ENCODE measurements at places on chromosomes 3 and 15.

DNA sequence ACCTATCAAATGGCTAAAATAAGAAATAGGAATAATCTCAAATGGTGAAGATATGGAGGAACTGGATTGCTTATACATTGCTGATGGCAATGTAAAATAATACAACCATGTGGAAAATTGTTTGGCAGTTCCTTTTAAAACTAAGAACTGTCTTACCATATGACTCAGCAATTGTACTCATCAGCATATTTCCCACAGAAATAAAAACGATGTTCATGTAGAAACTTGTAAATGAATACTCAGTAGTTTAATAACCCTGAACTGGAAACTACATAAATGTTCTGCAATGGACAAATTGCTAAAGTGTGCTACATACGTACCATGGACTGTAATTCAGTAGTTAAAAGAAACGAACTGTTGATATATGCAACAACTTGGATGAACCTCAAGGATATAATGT is 253.9 kb upstream of the RBMS3 start:
- DNase-seq: no peak

DNA sequence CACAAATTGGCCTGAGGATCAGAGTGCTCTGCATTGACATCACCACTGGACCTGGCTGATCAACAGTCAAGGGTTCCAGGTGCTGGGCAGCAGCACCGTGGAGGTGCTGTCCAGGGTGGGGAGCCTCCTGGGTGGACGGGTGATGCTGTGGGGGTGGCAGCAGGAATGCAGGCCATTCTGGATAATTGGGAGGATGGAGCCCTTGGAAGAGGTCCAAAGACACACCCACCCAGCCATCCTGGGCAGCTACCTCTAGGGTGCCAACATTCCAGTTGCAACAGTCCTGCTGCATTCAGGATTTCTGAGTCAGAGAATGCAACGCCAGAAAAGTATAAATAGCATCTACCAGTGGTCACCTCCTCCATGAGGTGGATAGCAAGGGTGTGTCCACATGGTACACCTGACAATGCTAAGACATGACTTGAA is 26.8 kb downstream of the STARD5 start:
- DNase-seq: no peak

- DNase-seq: no peak
These were observed 260.7 kb downstream of the UBE2E2 start for GRCh38 chr3:23463791-23464190.

- no peak for DNase-seq
These were observed 2.4 kb downstream of the FAM219B start for GRCh38 chr15:74904190-74904805.

- DNase-seq: no peak
These were observed 244.0 kb downstream of the OCA2 start for GRCh38 chr15:27855137-27855536.

- DNase-seq: no peak
These were observed 35.1 kb downstream of the CTDSPL start for GRCh38 chr3:37896827-37897226.

DNA sequence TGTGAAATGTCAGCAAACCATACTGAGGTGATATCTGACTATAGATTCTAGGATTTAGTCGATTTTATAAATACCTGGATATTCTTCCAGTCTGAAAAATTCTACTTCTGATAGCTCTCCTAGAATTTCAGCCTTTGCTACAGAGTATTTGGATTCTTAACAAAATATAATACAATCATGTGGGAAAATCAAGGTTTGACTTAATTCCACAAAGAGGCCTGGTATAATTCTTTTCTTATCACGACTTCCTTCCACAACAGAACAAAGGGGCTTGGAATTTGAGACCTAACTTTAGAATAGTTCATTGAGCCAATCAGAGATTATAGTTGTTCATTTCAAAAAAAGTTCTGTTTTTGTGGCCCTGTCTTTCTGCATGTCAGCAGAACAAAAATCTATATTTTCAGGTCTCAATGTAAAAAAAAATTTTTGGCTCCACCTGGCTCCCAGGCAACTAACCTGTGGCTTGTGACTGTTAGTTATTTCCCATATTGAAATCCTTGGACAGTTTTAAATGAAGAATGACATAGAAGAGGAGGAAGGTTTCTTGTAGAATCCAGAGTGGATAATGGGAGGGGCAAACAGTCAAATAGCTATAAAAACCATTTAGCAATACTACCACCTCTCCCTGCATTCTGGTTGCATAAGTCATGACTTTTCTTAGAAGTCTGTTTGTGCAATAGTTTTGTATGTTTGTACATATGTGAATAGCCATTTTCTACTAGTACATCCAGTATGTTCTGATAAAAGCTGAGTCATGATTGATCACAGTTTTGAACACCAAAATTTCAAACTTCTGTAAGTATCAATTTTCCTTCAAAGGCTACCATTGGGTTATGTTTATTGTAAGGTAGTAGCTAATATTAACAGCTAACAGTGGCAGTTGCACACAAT is 4.0 kb downstream of the TM4SF1 start:
- no peak for DNase-seq

GRCh38 chr3:24264748-24265158 is 229.9 kb downstream of the THRB start:
- no peak for DNase-seq

- DNase-seq: no peak
These were observed 11.3 kb downstream of the CISH start for GRCh38 chr3:50600141-50600753.

- no peak for DNase-seq
These were observed 357.2 kb downstream of the GABRG3 start for GRCh38 chr15:27328186-27328585.

GRCh38 chr15:79957741-79958140 is 13.3 kb downstream of the BCL2A1 start:
- no peak for DNase-seq

GRCh38 chr15:69478259-69478781 is 25.7 kb downstream of the RPLP1 start:
- no peak for DNase-seq

DNA sequence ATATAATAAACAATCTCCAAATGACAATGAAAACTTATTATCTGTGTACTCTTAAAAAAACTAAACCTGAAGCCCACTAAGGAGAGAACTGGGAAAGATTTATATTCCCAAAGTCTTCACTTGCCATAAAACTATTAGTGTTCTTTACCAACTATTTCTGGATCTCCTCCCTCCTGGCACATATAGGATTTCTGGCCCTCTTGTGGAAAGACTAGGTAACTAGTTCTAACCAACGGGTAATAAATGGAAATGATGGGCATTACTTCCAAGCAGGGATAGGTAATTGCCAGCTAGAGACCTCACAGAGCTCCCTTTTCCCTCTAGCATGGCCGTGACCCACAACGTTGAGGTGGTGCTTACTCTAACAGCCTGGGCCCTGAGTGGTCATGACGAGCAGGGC is 110.1 kb downstream of the DNAH12 start:
- DNase-seq: no peak

- no peak for DNase-seq
These were observed 55.7 kb downstream of the OXNAD1 start for GRCh38 chr3:16320711-16321110.

- DNase-seq: no peak
These were observed 27.3 kb downstream of the ANAPC13 start for GRCh38 chr3:134458406-134458945.
